Stimulated activated naive CD4-positive, alpha-beta T cell treated with Interleukin-2 at 50 U/mL for 16 hours (primary cell): ENCODE measurements at places on chromosomes 12 and 14.

GRCh38 chr12:7512553-7512952 is 9.0 kb upstream of the CD163 start:
- DNase-seq, result no peak

DNA sequence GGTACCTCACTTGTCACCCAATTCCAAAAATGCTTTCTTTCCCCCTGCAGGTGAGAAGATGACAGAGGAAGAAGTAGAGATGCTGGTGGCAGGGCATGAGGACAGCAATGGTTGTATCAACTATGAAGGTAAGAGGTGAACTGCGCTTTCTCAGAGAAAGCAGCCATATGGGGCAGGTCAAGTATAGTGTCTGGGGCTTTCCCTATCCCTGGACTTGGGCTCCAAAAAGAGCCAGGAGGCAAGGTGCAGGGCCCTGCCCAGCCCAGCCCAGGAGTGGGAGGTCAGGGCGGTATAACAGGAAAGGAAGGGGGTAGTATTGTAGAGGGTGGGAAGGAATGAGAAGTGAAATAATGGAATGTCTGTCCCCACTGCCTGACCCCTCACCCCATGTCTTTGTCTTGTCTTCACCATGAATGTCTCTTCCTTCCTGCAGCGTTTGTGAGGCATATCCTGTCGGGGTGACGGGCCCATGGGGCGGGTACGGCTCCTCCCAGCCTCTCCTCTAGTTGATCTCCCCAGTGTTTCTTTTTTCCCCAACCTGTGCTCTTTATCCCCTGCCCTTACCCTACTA is 2.1 kb downstream of the MYL6 start:
- DNase-seq, result peak; percentile 45

DNA sequence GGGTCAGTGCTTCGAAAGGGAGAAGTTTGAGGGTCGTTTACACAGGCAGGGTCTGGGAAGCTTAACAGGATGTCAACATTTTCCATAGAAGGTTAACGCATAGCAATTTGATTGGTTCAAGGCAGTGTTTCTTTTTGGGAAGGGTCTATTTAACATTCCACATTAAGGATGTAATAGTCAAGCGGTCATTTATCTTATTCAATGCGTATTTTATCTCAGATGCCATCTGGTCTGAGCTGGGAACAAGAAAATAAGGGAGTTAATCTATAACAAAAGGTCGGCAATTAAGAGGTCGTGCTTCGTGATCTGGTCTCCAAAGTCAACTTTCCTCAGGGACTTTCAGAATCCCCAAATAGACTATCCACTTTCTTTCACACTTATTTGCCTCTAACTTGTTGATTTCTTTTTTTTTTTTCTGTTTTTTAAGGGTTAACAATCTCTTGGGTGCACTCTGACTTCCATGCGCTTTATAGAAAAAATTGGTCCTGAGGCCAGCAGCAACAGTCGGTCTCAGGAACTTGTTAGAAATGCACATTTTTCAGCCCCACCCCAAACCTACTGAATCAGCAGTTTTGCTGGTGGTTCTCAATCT is 550 bp upstream of the RESF1 start:
- DNase-seq, result no peak

DNA sequence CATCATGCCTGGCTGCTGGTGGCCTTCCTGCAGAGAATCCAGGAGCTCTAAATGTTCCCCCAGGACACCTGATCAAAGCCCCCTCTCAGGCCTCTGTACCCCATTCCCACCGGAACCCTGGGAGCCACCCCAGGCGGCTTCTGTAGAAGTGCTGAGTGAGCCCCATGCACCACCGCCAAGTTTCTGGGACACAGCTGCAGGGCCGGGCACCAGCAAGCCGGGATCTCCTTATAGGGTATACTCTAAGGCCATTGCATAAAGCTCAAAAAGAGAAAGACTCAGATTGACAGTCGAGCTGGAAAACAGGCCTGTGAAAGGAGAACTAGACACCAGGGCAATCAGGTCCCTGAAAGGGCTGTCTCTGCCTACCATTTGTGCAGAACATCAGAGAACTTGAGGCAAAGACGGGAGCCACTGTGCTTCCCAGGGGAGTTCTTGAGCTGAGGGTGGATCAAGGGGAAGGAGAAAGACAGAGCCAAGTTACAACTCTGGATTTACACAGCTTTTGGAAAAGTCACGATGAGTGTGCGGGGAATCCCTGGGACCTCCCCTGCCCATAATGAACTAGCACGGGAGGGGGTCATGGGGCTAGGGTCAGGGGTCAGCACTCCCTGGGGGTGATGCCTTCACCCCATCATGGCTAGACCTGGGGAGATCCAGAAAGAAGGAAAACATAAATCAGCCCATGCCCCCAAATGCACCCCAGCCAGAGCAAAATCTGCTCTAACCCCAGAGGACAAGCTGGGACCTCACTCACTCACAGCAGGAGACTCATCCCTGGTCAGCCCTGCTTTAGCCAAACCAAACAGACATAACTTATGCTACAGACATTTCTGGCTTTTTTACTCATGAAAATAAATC is 51.1 kb downstream of the ITPK1 start:
- DNase-seq, result no peak

DNA sequence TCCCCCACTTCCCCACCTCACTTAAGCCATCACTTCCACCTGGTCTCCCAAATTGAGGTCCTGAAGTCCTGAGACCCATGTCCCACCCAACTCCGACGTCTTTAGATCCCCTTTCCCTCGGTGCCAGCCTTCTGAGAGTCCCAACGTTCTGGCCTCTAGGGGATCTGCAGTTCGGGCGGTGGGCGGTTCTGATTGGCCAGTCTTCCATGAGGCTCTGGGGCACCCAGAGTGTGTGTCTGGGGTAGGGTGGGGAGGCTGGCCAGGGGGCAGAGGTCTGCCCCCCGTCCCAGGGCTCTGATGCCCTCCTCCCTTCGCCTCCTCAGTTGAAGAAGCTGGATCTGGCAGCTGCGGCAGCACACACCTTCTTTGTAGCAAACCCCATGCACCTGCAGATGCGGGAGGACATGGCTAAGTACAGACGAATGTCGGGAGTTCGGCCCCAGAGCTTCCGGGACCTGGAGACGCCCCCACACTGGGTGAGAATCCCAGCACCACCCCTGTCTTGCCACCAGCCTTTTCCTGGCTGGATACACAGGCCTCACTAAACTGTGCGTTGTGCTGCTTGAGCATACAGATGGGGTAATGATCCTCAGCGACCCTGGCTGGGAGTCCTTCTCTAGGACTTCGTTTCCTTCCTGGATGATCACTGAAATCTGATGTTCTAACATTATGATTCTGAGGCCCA is 1.5 kb downstream of the P3H3 start:
- no peak for DNase-seq

GRCh38 chr14:35441160-35441559 is 36.6 kb upstream of the NFKBIA start:
- no peak for DNase-seq

GRCh38 chr14:50320283-50320682 is 8.2 kb downstream of the DMAC2L start:
- peak; percentile 3 for DNase-seq

DNA sequence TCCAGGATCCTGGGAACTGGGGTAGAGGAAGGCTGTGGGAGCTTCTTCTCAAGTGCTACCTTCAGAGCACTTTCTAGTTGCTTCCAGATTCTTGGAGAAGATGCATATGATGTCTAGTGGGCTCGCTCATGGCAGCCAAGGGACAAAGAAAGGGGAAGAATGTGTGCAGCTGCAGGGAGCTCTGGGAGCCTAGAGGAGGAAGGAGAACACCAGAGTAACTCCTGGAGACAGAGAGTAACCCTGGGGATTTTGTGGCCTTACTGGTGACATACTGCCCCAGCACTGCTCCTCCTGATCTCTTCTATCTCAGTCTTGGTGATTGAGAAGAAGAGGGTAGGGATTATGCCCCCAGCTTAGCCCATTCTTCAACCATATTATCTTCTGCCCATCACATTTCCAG is 10.3 kb upstream of the SP7 start:
- no peak for DNase-seq

GRCh38 chr12:64696080-64696741 is 63.0 kb downstream of the GNS start:
- no peak for DNase-seq

DNA sequence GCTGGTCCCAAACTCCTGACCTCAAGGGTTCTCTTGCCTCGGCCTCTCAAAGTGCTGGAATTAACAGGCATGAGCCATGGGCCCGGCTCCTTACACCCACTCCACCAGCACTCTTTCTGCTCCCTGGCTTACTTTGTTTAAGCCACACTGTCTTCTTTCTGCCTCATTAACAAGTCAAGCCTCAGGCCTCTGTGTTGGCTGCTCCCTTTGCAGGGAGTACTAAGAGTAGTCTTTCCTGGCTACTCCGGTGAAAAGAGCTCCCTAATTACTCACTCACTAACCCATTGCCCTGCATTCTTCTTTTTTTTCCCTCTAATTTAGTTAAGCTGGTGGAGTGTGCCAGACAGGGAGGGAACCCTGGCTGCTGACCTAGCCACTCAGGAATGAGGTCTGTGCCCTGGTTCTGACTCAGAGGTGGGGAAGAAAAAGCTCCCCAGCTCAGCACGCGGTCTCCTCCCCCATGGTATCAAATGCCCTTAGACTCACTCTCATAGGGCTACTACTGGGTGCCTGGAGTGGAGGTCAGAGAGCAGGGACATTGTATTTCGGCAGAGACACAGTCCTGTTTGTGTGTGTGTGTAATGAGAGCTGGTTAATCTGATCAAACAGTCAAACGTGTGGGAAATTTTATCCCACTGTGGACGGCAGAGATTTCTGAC is 19.8 kb downstream of the GALNT6 start:
- no peak for DNase-seq

DNA sequence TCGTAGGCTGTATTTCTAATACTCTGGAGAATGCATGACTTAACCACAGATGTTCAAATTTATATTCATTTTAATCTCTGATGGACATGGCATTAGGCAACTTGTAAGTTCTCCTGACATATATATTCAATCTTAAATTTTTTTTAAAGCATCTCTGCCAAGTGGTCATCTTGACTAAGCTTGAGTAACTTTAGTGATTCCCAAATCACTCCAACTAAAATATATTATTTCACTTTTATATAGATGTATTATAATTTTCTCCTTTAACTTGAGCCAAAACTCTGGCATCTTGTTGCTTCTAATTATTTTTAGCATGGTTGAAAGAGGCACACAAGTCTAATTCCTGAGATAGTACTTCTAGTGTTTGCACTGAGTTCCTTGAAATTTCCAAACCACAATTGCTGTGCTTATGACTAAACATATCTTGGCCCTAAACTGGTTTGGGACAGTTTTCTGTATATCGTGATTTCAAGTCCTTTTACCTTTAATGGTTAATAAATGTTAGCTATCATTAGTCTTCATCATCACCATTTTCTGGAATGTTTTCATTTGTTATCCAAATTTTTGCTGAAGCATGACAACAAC is 8.4 kb downstream of the LRFN5 start:
- no peak for DNase-seq

DNA sequence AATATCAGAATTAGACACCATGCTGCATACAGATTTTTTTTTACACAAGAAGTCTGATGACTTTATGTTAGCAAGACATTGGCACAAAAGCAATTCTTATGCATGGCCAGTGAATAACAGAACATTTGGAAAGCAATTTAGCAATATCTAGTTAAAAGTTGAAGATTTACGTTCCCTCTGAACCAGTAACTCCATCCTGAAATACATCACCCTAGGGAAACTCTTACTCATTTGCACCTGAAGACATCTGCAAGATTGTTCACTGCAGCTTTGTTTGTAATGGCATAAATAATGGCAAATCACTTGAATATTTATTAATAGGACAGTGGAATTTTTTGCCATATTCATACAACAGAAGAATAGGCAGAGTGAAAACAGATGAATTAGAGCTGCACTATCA is 670.0 kb upstream of the NOVA1 start:
- no peak for DNase-seq

- DNase-seq, result no peak
Measured at GRCh38 chr12:107593713-107594381, 91.8 kb upstream of the PWP1 start.

- no peak for DNase-seq
Measured at GRCh38 chr12:107845226-107845979, 70.9 kb downstream of the ASCL4 start.

DNA sequence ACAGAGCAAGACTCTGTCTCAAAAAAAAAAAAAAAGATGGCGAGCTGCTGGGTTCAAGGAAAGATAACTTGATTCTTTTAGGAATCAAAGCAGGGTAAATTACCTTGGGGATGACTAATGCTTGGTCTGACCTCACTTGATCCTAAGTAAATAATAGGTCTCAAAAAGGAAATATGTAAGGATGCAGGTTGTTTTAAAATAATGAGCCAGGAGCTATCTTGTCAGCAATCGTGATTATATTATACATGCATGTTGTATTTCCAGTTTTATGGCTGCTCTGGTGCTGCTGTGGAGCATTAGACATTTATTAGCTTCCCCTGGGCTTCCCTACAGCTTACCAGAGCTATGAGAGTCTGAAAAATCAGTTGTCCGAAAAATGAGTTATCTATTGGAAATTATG is 2.6 kb downstream of the EIF2B2 start:
- no peak for DNase-seq

DNA sequence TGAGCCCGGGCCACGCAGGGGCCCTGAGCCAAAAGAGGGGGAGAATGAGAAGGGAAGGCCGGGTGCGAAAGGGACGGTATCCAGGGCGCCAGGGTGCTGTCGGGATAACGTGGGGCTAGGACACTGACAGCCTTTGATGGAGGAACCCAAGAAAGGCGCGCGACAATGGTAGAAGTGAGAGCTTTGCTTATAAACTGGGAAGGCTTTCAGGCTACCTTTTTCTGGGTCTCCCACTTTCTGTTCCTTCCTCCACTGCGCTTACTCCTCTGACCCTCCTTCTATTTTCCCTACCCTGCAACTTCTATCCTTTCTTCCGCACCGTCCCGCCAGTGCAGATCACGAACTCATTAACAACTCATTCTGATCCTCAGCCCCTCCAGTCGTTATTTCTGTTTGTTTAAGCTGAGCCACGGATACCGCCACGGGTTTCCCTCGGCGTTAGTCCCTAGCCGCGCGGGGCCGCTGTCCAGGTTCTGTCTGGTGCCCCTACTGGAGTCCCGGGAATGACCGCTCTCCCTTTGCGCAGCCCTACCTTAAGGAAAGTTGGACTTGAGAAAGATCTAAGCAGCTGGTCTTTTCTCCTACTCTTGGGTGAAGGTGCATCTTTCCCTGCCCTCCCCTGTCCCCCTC is 3.0 kb downstream of the SSTR1 start:
- no peak for DNase-seq

GRCh38 chr14:88032373-88032772 is 27.4 kb downstream of the GPR65 start:
- no peak for DNase-seq

DNA sequence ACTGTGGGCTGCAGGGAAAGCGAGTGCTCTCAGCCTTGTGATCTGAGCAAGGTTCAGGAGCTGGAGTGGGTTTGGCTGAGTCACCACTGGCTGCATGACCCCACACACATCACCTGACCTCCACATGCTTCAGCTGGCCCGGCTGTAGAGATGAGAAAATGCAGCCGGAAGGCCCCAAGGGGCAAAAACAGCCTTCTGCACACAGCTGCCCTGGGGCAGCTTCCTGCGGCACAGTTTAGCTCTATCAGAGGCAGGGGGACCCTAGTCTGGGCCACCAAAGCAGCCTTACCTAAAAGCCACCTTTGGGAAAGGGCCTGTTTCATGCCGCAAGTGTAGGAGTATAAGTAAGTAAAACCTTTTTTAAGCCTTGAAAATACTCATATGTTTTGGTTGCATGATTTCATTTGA is 123.3 kb downstream of the SSPN start:
- DNase-seq, result no peak

- DNase-seq, result no peak
Measured at GRCh38 chr12:6463216-6463615, 7.3 kb downstream of the VAMP1 start.
